ENCODE measurements at places on chromosomes 13 and 19. TPM values are rescaled to one million over a fixed set of nuclear protein-coding genes. Genes with fewer than 3 reads are reported as not detected.

The ZNF625 gene
- polyA plus RNA-seq = 1.8 TPM

The TEX26 gene
- 1.0 TPM for polyA plus RNA-seq

The LGALS13 gene
- not detected for polyA plus RNA-seq

The S1PR4 gene
- not detected for polyA plus RNA-seq

The NAPSA gene
- polyA plus RNA-seq = 12.1 TPM

The LHB gene
- not detected for polyA plus RNA-seq
